ENCODE measurements at places on chromosomes 3 and 15.

DNA sequence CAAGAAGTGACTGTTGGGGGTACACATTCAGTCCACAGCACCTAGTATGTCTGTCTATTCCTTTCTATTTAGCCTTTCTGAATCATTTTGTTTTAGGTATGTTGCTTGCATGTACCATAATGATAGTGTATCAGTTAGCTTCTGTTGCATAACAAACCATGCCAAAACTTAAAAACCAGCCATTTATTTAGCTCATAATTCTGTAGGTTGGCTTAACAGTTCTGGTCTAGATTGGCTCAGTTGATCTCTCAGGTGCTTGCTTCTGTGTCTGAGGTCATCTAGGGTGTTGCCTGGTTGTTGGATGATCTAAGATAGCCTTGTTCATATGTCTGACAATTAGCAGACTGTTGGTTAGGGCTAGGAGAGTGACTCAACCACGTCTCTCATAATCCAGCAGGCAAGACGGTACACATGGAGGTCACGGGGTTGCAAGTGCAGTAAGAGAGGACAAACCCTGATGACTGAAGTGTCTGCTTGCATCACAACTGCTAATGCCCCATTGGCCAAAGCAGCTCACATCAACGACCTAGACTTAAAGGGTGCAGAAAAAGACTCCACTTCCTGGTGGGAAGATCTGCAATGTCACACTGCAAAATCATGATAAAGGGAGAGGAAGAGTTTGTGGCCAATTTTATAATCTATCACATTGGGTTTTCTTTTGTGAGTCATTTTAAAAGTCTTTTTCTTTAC is 6.8 kb upstream of the PDCD6IP start:
- DNase-seq = no peak

- no peak for DNase-seq
These were observed 15.5 kb downstream of the PAQR9 start for GRCh38 chr3:142947799-142948575.

- no peak for DNase-seq
These were observed 166.2 kb downstream of the UACA start for GRCh38 chr15:70597056-70597603.

- no peak for DNase-seq
These were observed 607.1 kb upstream of the BCHE start for GRCh38 chr3:166444336-166444735.

GRCh38 chr15:90191794-90192509 is 9.2 kb upstream of the SEMA4B start:
- DNase-seq = peak; percentile 84

GRCh38 chr3:15107075-15107947 is 8.4 kb upstream of the RBSN start:
- no peak for DNase-seq

DNA sequence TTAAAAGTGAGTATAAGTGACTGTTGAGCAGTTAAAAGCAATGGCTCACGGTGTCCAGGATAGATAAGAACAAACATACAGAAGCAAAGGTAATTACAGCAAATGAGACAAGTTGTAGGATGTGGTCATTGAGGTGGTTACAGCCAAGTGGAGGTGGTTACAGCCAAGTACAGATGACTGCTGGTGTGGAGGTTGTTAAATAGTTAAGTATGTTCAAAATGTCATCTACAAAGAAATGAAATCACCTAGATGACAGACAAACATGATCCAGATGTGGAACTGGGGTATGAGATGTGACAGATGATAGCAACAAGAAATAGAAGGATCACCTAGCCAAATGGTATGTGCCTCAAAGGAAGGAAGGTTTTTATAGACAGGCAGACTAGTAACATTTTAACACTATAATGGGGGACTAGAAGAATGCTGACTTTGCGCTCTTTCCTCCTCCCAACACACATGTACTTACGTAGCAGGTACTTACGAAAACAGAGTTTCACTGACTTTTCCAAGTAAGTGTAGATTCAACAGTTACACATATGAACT is 6.8 kb upstream of the ANKRD28 start:
- no peak for DNase-seq

DNA sequence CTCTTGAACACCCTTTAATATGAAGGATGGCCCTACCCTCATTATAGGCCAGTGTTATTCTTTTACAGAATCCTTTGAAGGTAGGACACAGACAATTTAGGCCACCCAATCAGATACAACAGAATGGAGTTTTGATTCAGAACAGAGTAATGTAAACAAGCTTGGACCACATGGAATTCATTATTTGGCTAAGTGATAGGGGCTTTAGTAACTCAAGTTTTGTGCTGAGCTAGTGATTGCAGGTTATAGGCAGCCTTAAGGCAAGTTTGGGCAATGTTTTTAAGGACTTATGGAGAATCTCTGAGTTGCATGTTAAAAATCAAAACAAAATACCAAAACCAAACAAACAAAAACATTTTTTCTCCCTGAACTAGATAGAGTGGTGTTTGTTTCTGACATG is 312.1 kb upstream of the ROBO1 start:
- no peak for DNase-seq

- DNase-seq = peak; percentile 17
These were observed 27.7 kb downstream of the TRAK1 start for GRCh38 chr3:42118762-42119361.

DNA sequence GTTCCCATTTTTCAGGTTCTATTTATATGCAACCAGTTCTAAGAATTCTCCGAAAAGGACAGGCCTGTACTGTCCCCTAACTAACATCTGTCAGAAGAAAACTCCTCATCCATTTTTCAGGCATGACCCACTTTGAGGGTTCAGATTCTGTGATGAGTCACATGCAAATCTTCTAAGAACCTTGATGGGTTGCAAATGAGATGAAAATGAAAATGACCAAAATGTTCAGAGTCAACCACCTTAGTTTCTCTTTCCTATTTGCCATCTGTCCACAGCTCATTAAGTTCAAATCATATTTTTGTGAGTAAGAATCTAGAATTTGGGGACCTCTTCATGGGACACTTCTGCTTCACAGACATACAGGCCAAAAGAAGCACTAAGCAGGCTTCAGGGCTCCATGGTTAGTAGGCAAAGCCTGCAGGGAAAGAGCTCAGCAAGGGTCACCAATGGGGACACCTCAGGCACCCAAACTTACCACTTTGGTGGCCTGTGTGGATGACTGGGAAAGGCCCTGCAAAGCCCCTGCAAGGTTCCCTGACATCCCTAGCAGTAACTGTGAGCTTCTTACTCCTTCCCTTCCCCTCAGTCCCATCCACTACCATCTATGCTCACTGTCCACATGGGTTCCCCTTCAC is 122.0 kb downstream of the WDR76 start:
- DNase-seq = no peak

GRCh38 chr3:27677565-27677964 is 44.6 kb downstream of the EOMES start:
- DNase-seq = no peak

GRCh38 chr3:45409921-45410320 is 21.5 kb downstream of the LARS2 start:
- DNase-seq = no peak

DNA sequence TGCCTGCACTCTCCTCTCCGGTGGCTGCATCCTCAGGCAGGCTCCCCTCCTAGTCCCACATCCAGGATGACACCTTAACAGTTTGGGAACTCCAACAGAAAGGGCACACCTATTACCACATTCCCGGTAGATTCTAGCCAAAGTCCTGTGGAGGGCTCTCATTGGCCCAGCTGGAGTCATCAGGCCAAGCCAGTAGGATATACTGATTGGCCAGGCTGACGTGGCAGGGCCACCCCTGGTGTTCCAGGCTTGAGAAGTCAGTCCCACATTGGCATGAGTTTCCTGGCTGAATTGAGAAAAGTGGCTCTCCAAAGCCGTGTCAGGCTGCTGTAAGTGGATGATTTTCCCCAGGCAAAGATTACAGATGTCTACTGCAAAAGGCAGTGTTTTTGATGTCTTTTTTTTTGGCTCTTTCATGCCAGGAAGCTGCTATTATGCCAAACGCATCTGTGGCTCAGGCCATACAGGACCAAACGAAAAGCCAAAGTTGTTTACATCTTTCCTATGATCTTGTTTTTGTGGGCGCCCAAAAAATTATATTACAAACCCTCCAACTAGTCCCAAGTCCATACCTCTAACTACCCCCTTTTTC is 6.6 kb upstream of the BLM start:
- DNase-seq = no peak

DNA sequence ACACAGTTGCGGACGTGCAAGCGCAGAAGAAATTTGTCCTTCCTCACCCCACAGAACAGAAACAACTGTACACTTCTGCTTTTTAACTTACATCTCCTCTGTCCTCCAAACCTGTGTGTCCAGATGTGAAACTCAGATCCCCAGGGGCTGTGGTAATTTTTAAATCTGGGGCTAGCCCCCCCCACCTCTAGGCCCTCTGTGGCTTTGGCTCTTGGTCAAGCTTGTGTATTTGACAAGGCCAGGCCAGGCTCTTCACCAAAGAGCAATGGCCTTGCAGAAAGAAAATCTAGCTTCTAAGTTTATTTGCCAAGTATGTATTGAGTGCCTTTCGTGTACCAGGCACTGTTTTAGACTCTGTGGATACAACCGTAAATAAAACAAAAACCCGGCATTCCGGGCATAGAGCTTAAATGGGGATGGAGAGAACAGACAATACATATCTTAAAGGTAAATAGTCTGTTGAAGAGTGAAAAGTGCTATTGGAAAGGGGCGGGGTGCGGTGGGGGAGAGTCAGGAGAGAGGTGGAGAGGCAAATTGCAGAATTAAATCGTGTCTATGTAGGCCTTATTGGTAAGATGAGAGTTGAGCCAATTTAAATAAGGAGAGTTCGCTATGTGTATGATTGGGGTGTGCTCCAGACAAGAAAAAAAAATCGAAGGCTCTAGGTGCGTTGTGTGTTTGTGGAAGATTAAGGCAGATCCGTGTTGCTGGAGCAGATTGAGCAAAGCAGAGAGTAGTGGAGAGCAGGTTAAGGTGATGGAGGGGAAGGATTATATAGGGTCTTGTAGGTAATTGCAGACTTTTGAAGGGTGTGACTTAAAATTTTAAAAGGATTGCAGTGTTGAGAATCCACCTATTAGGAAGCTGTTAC is 781 bp upstream of the DPH6 start:
- DNase-seq = no peak

DNA sequence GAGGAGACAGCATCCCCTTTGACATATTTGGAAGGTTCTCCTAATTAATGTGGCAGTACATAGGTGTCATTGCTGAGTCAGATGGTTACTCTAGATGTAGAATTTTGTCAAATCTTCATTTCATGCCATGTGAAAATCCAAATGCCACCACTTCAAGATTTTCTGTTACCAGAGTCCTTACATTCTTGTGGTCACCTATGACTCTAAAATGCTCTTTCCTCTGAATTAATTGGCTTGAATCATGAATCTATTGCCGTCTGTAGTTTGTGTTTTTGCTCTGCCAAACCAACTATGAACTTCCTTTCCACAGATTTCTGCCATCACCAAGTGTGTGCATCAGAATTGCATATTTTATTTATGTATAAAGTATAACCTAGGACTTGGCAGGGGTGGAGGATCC is 269.4 kb upstream of the ZPLD1 start:
- no peak for DNase-seq

DNA sequence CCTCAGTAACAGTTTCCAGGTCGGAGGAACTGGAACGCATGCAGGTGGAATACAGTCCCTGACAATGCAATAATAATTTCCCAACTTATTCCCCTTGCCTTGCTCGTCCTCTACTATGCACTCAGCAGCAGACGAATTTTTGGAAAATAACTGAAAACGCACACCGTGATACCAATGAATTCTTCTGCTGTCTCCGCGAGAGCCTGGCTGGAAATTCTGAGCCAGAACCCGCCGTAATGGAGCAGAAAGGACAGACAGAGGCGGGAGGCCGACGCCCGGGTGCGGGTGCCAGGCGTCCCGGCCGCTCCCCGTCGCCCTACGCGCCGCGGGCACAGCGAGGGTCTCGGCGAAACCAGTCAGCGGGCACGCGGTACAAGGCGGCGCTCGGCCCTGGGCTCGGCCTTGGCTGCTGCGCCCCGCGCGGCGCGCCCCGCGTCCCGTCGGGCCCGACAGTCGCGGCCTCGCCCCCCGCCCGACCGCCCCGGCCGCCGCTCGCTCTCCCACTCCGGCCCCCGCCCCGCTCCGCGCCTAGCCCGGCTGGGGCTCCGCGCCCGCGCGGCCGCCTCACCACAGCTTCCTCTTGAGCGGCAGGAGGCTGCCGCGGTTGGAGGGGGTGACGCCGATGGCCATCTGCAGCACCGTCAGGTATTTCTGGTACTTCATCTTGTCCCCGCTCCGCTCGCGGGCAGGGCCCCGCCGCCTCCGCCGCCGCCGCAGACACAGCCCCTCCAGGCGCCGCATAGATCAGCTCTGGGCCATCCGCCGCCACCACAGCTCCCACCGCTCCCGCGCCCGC is 114.5 kb upstream of the GOLGA8J start:
- no peak for DNase-seq

GRCh38 chr3:54488297-54488696 is 365.9 kb downstream of the CACNA2D3 start:
- no peak for DNase-seq

DNA sequence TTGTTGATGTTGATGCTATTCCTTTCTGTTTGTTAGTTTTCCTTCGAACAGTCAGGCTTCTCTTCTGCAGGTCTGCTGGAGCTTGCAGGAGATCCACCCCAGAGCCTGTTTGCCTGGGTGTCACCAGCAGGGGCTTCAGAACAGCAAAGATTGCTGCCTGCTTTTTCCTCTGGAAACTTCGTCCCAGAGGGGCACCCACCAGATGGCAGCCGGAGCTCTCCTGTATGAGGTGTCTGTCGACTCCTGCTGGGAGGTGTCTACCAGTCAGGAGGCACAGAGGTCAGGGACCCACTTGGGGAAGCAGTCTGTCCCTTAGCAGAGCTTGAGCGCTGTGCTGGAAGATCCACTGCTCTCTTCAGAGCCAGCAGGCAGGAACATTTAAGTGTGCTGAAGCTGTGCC is 303.2 kb downstream of the ZIC1 start:
- DNase-seq = no peak

DNA sequence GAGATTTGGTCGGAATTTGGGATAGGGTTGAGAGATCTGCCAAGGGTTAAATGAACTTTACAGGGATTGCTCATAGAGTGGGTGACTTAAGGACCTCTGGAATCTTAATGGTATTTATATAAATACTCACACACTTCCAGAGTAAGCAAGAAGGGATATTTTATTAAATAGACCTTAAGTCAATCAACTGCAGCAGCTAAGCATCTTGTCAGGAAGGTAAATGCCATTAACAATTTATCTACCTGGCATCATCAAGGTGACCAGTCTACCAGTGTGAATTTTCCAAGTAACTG is 123.9 kb downstream of the FEZF2 start:
- DNase-seq = no peak

GRCh38 chr3:41522612-41523011 is 323.3 kb downstream of the CTNNB1 start:
- DNase-seq = no peak

GRCh38 chr15:69359722-69360121 is 54.4 kb upstream of the KIF23 start:
- DNase-seq = no peak

All from DMS153 (cell line).